Left lung (tissue), 14 donors: ENCODE measurements at places on chromosomes 2 and 18. TPM values are rescaled to one million over a fixed set of nuclear protein-coding genes. Genes with fewer than 3 reads are reported as not detected.

Gene PPP1R1C
- 11.8 TPM for total RNA-seq

Gene TUBA3E
- not detected for total RNA-seq

Gene RIT2
- not detected for total RNA-seq

Gene MYO7B
- total RNA-seq, result 2.4 TPM

Gene AGFG1
- 69.8 TPM for total RNA-seq

DNA sequence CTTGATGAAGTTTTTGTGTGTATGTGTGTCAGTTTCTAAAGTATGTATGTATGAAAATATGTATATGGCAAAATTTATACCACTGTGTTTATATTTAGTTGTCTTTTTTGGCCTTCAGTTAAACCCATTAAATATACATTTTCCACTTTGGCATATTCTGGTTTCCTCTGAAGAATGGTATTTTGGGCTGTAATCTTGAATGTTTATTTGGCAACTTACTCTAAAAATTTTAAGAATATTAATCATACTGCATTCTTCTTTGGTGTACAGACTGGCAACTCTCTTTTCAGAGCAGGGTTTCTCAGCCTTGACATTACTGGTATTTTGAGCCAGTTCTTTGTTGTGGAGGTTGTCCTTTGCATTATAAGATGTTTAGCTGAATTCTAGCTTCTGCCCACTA is 27.9 kb upstream of the CCBE1 start:
- no peak overlapping the region for H3K27ac ChIP-seq
- H3K4me1 ChIP-seq, result no peaks in the 10 kb centered on the region
- no peak overlapping the region for H3K4me3 ChIP-seq
- H3K36me3 ChIP-seq, result no peaks in the 10 kb centered on the region
- no peaks in the 10 kb centered on the region for H3K27me3 ChIP-seq

DNA sequence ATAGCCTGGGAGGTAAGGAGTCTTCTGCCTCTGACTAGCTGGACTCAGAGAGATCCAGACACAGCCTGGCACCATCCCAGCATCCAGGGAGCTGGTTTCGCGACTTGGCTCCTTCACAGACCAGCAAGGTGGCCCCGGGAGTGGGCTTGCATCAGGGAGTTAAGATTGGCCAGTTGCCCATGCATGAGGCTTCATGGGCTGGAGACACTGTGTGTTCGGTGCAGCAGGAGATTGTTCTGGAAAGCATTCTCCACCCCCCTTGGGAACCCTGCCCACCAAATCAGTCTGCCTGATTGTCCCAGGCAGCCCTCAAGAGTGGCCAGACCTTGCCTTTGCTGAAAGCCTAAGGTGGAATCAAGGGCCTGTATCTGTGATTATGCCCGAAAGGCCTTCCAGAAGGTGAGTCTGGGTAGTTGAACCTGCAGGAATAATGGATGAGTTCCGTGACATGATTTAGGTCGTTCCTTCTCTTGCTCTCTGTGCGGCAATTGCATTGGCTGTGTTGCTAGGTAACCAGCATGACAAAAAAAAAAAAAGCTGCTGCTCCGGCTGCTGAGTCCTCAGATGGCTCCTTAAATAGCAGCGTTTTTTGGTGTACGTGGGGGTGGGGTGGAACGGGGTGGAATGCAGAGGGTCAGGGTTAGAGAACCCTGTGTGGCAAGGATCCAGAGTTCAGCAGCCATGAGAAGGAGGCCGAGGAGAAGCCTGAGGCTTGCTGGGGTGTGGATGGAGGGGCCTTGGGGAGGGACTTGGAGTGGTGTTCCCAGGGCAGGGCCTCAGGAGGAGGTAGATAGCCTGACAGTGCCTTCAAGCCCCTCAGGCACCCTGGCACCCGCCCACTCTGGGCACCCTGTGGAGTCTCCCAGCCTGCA is 93.0 kb upstream of the MCFD2 start:
- no peak overlapping the region for H3K4me3 ChIP-seq
- H3K4me1 ChIP-seq, result peaks cover 8% of the 10 kb centered on the region
- peak; percentile 70 for DNase-seq
- H3K27ac ChIP-seq, result peak overlapping the region; percentile 53
- no peaks in the 10 kb centered on the region for H3K27me3 ChIP-seq
- H3K36me3 ChIP-seq, result no peaks in the 10 kb centered on the region

- no peak overlapping the region for H3K27ac ChIP-seq
- no peak overlapping the region for H3K4me3 ChIP-seq
- H3K27me3 ChIP-seq, result no peaks in the 10 kb centered on the region
- no peak for DNase-seq
- no peaks in the 10 kb centered on the region for H3K36me3 ChIP-seq
- H3K4me1 ChIP-seq, result no peaks in the 10 kb centered on the region
These were observed 125.3 kb upstream of the NRP2 start for GRCh38 chr2:205556841-205557539.

GRCh38 chr2:42342061-42342794 is 18.8 kb downstream of the COX7A2L start:
- H3K36me3 ChIP-seq, result peaks cover 68% of the 10 kb centered on the region
- H3K4me1 ChIP-seq, result peaks cover 14% of the 10 kb centered on the region
- DNase-seq, result no peak
- no peaks in the 10 kb centered on the region for H3K27me3 ChIP-seq
- no peak overlapping the region for H3K4me3 ChIP-seq
- no peak overlapping the region for H3K27ac ChIP-seq

GRCh38 chr18:38966841-38967240 is 1401.2 kb upstream of the CELF4 start:
- H3K36me3 ChIP-seq, result no peaks in the 10 kb centered on the region
- no peaks in the 10 kb centered on the region for H3K27me3 ChIP-seq
- H3K4me3 ChIP-seq, result no peak overlapping the region
- H3K4me1 ChIP-seq, result no peaks in the 10 kb centered on the region
- no peak for DNase-seq

DNA sequence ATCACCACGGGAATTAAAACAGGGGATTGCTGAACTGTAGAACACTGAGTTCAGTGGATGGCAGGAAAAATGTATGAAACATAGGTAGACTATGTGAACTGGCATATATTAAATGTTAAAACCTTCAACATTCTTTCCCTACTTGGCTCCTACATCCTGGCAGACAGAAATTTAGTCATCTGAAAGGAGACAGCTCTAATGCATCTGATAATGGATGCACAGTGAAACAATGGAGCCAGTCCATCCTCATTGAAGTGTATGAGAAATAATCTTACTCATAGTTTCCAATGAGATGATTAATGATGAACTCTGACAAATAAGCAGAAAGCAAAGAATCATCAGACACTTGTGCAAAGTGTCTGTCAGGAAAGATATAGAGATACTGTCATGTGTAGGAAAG is 1629.7 kb upstream of the TMEFF2 start:
- no peaks in the 10 kb centered on the region for H3K4me1 ChIP-seq
- no peak overlapping the region for H3K4me3 ChIP-seq
- no peak for DNase-seq
- H3K27ac ChIP-seq, result no peak overlapping the region
- H3K27me3 ChIP-seq, result no peaks in the 10 kb centered on the region
- no peaks in the 10 kb centered on the region for H3K36me3 ChIP-seq

DNA sequence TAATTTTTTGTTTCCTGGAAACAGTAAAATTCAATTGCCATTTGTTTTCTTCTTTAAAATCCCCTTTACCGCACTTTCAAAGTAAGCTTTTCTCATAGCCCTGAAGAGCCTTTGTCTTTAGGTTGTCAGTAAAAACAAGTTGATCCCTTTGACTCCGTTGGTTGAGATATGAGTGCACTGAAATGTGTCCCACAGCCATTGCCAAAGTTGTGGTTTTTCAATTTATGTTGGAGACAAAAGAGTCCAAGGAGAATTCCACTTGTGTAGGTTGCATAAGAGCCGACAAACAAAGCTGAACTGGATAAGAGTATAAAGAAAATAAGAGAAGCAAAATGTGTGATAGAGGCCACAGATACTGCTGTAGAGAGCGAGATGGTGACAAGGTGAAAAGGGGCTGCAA is 26.1 kb upstream of the HNMT start:
- no peak overlapping the region for H3K4me3 ChIP-seq
- H3K27me3 ChIP-seq, result no peaks in the 10 kb centered on the region
- H3K27ac ChIP-seq, result no peak overlapping the region
- no peaks in the 10 kb centered on the region for H3K4me1 ChIP-seq
- no peaks in the 10 kb centered on the region for H3K36me3 ChIP-seq
- DNase-seq, result peak; percentile 36

- H3K36me3 ChIP-seq, result no peaks in the 10 kb centered on the region
- no peak for DNase-seq
- H3K4me1 ChIP-seq, result no peaks in the 10 kb centered on the region
- no peaks in the 10 kb centered on the region for H3K27me3 ChIP-seq
These were observed 7.0 kb upstream of the FAM178B start for GRCh38 chr2:96993367-96993766.

DNA sequence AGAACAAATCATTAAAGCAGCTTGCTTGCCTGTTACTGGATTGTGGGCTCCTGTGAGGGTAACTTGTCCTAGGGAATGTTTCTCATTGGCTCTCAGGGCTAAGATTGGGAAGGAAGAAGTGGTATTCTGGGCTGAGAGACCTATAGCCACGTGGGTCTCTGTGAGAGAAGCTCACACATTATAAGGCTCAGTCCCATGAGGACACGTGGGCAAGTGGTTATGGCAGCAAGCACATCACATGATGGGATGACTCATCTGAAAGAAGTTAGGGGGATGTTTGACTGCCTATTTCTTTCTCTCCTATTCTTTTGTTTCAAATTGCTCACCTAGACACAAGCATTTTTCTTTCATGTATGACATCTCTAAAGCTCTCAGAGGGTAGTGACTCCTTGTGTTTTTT is 418.0 kb upstream of the ST6GAL2 start:
- H3K4me1 ChIP-seq, result no peaks in the 10 kb centered on the region
- DNase-seq, result no peak
- H3K4me3 ChIP-seq, result no peak overlapping the region
- no peaks in the 10 kb centered on the region for H3K36me3 ChIP-seq
- no peak overlapping the region for H3K27ac ChIP-seq

DNA sequence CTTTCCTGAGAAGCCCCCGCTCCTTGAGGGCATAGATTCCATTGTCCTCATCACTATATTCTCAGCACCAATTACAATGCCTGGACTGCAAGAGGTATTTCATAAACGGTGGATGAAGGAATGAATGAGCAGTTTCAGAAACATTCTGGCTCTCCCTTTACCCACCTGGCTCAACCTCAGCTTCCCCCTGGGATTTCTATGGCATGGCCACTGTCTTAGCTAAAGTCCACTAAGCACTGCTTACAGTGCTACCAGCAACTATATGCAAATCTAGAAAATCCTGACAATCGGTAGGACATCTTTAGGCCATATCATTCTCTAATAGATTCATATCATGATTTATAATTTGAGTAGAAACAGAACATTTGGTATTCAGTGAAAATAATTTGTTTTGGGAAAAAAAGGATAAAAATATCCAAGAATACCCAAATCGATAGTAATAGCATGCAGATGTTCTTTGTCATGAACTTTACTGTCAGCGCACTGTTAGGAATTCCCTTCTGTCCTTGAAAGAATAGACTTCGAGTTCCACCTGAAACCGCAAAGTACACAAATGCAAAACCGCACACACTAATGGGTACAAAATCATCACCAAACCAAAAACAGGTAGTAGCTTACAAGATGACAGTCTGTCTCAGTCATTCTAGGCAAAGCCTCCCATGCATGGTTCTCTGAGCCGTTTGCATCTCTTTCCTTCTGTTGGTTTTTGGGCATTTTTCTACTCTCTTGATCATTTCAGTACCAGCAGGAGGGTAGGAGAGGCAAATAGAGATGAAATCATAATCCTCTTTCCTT is 303.6 kb upstream of the ID2 start:
- no peaks in the 10 kb centered on the region for H3K36me3 ChIP-seq
- DNase-seq, result no peak
- no peaks in the 10 kb centered on the region for H3K4me1 ChIP-seq
- H3K27ac ChIP-seq, result no peak overlapping the region
- no peak overlapping the region for H3K4me3 ChIP-seq

DNA sequence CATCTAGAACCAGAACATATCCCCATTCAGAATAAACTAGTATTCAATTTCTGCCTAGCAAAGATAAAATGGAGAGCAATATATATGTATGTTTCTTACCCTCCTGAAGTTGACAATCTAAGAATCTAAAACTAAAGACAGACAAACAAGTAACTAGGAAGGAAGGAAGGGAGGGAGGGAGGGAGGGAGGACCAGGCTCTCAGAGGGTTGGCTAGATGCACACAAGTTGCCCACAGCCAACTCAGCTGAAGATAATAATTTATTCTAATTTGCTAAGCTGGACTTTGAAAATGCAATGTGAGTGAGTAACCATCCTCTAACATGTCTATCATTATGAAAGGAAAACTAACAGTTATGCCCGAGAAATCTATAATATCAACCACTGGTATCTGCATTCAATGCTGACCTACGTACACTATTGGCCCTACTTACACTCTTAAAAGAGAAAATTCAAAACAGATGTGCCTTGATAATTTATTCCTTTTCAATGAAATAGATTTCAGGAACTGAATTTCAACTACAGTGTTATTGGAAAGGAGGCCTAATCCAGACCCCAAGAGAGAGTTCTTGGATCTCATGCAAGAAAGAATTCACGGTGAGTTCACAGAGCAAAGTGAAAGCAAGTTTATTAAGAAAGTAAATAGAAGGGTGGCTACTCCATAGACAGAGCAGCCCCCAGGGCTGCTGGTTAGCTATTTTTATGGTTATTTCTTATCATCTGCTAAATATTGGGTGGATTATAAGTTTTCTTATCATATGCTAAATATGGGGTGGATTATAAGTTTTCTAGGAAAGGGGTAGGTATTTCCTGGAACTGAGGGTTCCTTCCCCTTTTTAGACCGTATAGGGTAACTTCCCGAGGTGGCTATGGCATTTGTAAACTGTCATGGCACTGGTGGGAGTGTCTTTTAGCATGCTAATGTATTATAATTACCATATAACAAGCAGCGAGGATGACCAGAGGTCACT is 288.5 kb upstream of the SLC39A10 start:
- no peaks in the 10 kb centered on the region for H3K4me1 ChIP-seq
- DNase-seq, result no peak
- no peak overlapping the region for H3K27ac ChIP-seq
- no peak overlapping the region for H3K4me3 ChIP-seq

DNA sequence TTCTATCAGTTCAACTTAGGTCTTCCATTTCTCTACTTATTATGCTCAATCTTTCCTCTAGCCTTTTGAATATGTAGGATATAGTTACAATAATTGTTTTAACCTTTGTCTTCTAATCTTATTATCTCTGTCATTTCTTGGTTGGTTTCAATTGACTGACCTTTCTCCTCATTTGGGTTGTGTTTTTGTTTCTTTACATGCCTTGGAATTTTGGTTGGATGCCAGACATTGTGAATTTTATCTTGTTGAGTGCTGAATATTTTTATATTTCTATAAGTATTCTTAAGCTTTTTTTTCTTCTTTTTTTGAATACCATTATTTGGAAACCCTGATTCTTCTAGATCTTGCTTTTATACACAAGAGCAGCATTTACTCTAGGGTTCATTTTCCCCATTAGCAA is 30.7 kb upstream of the TMEM247 start:
- no peaks in the 10 kb centered on the region for H3K36me3 ChIP-seq
- H3K4me3 ChIP-seq, result no peak overlapping the region
- H3K27me3 ChIP-seq, result no peaks in the 10 kb centered on the region
- DNase-seq, result no peak
- no peak overlapping the region for H3K27ac ChIP-seq

DNA sequence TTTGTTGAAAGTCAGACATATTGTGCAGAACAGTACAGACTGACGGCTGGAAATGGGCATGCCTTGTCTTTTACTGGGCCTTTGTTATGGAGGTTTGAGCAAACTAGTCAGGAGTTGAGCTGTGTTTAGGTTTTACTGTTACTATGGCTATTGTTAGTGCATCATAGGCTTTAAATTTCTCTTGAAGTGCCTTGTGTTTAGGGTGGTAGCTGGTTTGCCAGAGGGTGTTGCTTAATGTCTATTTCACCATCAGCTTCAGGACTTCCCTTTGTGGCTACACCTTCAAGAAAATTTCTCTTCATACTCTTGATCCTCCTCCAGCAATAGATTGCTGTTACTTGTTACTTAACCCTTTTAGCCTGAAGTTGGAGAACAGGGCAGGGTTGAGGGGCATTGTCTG is 104.6 kb downstream of the CAPN13 start:
- no peak for DNase-seq
- no peak overlapping the region for H3K4me3 ChIP-seq
- no peaks in the 10 kb centered on the region for H3K4me1 ChIP-seq
- H3K36me3 ChIP-seq, result no peaks in the 10 kb centered on the region
